ENCODE measurements at places on chromosomes 12 and 14. TPM values are rescaled to one million over a fixed set of nuclear protein-coding genes. Genes with fewer than 3 reads are reported as not detected.

ZNF84 gene
- total RNA-seq = 22.1 TPM

GPX2 gene
- 14.3 TPM for total RNA-seq

RHOJ gene
- 4.2 TPM for total RNA-seq

PRH2 gene
- not detected for total RNA-seq

SVOP gene
- total RNA-seq = not detected

MUCL1 gene
- total RNA-seq = not detected

Data from body of pancreas (tissue), 4 donors.